ENCODE measurements at places on chromosomes 3 and 15. TPM values are rescaled to one million over a fixed set of nuclear protein-coding genes. Genes with fewer than 3 reads are reported as not detected.
A peak's percentile ranks its signal among the peaks of the same experiment; 100 is the strongest.

- peak; percentile 27 for DNase-seq
Measured at GRCh38 chr15:49235446-49236124, 65.5 kb downstream of the GALK2 start.

DNA sequence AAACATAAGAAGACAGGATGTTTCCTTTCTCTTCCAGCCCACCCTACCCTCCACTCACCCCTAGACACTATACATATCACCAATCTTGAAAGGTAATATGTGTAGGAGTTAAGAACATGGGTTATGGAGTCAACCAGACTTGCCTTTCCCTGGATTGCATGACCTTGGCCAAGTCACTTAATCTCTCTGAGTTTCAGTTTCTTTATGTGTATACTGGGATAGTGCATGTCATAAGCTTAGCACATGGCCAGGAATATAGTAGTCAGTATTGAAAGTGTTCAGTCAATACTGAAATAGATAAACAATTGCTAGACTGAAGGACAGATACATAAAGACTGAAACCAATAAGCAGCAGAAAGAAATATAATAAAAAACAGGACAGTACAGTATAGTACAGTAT is 283.2 kb upstream of the STT3B start:
- no peak for DNase-seq

- DNase-seq: no peak
Measured at GRCh38 chr15:49984436-49984835, 134.6 kb downstream of the ATP8B4 start.

The PYGO1 gene
- 4.1 TPM for total RNA-seq

The CAPN3 gene
- total RNA-seq: 20.3 TPM

The GABRB3 gene
- 1.2 TPM for total RNA-seq
